ENCODE measurements at places on chromosomes 6 and 20.

GRCh38 chr20:12455148-12455547 lies 537.5 kb downstream of the BTBD3 start:
- DNase-seq, result no peak

DNA sequence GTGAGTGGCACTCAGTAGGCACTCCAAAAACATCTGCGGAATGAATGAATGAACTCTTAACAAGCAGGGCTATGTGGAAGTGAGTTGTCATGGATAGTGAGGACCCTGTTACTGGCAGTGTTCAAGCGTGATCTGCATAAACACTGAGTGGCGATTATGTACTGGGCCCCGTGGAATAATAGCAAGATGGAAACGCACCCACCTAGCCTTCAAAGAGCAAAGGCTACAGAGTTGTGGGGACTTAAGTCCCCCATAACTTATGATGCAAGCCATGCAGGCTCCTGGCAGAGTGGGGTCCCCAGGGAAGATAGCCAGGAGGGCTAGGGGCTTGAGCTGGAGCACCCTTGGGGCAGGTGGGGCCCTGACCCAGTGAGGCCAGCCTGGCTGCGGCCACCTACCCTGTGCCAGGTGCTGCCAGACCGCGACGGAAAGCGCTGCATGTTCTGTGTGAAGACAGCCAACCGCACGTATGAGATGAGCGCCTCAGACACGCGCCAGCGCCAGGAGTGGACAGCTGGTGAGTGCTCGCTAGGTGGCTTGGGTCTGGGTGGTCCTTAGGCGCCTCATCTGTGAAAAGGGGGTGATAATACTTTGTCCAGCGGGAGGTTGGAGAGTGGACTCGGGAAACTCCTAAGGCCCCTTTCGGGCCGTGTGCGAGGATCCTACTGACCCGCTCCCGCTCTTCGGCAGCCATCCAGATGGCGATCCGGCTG lies 20.0 kb downstream of the DEF6 start:
- DNase-seq, result no peak

DNA sequence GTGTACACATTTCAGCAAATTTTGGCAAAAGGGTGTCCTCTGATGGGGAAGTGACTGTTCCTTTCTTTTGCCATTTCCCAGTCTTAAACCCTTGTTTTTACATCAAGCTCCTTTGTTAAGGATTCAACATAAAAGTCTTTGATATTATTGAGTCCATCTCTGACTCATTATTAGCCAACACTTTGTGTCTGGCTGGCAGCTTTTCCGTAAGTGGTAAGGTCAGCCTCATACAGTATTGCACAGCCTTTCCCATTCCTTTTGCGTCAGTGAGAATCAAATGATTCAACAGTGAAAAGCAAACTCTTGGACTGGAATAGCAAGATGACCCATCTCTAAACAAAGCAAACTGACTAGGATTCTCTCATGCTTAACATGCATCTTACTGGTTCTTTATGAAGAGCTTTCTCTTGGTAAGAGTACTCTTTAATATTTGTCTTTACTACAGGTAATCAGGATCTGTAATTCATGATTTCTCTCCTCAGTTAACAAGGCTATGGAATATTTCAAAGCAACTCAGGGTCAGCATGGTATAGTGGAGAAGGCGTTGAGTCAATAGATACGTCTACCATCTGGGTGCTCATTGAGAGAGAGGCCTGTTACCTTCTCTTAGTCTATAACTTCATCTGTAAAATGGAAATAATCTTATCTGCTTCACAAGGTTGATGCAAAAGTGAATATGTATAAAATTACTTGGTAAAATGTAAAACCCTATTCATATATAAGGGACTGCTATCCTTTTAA lies 183.6 kb downstream of the PRL start:
- no peak for DNase-seq

- no peak for DNase-seq
These were observed 9.7 kb downstream of the MAPRE1 start for GRCh38 chr20:32829311-32830005.

DNA sequence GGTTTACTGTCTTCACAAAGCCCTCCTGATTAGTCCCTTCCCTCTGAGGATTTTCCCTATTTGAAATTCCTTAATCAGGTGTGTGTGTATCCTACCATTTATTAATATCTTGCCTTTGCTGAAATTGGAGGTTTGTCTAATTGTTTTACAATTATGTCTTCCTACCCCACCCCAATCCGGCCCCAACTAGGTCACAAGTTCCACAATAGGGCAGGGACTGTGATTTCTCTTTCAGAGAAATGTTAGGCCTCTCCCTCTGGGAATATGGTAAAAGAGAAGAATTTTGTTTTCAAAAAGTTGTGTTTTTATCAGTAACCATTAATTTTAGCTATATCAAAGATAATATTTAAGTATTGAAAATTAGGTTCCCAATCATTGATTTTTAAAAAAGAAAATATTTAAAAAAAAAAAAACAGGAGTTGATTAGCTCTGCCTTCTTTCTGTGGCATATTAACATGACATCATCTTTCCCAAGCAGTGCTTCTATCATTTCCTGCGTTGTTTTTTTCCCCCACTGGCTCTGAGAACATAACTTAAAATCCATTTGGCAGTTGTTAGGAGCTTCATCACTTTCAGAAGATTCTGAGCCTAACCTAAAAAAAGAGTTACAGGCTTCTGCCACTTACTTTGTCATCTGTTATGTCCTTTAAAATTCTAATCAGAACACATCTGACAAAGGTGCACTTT lies 36.1 kb downstream of the BLOC1S5 start:
- DNase-seq, result no peak

DNA sequence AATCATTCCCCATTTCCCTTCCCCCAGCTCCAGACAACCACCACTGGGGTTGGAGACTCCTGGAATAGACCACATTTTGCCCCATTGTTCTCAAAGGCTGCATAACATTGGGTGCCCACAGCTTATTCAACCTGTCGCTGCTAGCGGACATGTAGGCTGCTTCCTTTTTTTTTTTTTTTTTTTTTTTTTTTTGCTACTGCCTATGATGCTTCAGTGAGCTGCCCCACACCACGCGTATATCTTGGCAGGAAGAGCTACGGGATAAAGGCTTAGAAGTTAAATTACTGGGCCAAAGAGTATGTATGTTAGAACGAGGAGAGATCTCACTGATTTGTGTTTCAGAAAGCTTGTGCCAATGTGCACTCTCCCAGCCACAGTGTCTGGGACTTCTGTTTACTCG lies 7.0 kb downstream of the LBP start:
- DNase-seq, result no peak

DNA sequence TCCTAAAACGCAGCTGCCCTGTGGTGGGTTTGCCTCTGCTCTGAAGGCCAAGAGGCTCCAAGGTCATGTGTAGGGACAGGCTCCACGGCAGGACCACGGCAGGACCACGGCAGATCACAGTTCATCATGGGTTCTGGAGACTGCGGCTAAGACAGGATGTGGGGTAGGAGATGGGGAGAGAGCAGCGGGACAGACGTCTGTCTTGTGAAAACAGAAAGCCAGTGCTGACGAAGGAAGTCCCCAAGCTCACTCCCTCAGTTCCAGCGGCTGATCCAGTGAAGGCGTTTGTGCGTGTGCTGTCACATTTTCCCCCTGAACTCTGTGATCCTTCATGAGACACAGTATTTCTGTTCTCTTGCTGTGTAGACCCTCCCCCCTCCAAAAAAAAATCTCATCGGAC lies 67.9 kb upstream of the PTGIS start:
- no peak for DNase-seq

- DNase-seq, result no peak
These were observed 166.4 kb downstream of the ADAT2 start for GRCh38 chr6:143283887-143284645.

- DNase-seq, result no peak
These were observed 21.8 kb upstream of the TMEM170B start for GRCh38 chr6:11515763-11516162.

DNA sequence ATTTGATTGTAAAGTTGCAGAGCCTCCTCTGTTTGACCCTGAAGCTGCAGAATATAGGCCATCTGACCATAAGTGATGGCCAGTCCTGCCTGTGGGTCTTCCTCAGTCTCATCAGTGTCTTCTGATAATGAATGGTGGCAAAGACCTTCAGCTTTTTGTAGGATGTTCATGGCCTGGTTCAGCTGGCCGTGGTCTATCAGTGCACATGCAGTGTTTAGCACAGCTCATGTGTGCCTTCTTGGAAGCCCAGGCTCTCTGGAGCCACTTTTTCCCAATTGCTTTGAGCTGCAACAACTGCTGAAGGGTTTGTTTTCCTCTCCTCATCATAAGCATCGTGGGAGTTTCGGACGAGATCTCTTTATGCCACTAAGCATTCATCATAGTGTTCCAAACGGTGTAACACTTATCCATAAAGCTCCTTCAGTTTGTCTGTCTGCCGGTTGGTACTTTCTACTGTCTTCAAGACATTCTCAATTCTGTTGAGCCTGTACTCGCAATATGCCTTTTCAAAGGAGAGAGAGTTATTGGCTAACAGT lies 70.1 kb upstream of the TULP4 start:
- DNase-seq, result no peak

DNA sequence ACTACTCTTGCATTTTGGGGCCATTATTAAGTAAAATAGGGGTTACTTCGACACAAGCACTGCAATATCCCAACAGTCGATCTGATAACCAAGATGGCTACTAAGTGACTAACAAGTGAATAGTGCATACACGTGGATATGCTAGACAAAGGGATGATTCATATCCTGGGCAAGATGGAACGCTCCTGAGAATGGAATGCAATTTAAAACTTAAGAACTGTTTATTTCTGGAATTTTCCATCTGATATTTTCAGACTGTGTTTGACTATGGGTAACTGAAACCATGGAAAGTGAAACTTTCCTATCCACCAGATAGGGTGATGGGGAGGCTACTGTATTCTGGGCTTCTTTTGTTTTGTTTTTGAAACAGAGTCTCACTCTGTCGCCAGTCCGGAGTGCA lies 66.5 kb downstream of the ILRUN start:
- no peak for DNase-seq

- DNase-seq, result no peak
These were observed 8.3 kb downstream of the PRDM1 start for GRCh38 chr6:106094261-106094963.

GRCh38 chr6:155330922-155331321 lies 16.6 kb upstream of the TFB1M start:
- DNase-seq, result no peak

DNA sequence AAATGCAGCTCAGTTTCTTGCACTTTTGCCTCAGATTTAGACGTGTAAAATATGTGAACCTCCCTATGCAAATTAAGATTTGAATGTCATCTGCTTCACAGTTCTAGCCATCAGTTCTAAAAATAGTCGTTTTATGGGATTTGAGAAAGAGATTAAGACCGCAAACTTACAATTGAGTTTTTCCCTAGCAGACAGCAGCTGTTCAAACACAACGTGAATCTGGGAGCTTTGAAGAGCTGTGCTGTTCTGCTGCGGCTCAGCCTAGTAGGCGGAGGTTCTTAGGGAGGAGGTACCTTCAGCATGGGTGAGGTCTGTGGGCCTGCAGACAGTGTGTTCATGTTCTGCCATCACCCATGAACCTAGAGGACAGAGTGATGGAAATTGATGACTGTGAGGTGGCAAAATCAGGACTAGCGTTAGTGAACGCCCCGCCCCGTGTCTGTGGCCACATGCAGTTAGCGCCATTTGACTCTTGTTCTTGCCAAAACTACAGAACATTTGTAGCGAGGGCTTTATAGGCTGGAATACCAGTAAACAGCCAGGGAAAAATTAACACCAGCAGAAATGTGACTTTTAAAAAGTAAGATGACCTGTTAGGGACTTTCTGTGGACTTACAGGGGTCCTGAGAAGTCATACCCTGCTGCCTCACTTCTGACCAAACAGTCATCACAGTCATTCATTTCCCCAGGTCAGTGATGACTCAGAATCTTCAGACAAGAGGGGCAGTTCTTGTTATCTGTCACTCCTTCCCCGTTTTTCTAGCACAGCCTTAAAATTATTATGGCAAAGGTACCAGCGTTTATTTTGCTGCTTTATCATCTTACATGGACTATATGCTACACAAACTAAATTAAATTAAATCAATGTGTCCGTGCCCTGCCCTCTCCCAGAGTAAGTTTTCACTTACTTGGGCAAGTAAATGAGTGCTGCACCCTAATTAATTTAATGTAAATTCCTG lies 84.3 kb upstream of the TMEM181 start:
- DNase-seq, result no peak

DNA sequence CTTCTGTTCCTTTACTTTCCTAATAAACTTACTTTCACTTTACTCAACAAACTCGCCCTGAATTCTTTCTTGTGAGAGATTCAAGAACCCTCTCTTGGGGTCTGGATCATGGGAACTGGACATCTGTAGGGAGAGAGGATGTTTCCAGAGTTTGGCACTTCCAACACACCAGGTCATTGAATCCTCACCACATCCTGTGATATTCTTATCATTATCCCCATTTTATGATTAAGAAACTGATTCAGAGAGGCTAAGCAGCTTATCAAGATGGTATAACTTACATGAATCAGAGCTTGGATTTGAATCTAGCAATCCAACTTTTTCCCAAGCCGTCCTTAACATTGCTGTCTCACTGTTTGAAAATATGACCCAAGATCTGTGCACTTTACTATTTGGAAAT lies 15.5 kb downstream of the PPIL6 start:
- no peak for DNase-seq

DNA sequence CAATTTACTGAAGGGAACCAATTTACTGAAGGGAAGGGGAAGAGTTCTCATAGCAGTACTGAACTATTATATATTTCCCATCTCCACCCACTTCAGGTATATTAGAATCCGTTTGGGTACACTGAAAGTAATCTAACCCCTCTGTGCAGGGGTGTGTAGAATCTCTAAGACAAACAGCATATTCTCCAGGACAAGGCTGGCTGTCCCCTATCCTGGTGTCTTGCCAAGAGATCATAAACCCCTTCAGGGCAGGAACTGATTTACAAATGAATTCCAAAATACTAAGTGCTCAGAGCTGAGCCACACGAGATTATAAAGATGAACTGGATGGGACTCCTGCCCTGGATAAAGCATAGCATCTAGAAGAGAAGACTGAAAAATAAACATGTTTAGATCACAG lies 9.2 kb downstream of the ASF1A start:
- DNase-seq, result no peak

DNA sequence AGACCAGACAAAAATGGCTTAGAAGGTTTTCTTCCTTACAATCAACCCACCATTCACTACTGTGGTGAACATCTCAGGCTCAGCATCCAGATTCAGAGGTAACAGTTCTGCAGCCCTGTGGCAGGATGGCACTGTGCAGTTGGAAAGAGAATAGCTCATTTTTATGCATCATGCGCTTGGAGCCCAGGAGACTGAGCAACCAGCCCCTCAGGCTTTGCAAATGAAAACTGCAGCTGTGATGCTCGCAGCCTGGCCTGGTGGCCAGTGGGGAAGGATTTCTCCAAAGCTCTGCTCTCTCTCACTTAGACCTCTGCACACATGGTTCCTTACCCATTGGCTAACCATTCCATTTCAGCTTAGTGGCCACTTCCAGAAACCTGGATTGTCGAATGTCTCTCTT lies 45.8 kb downstream of the GABRR2 start:
- no peak for DNase-seq

- DNase-seq, result no peak
These were observed 55.7 kb downstream of the PPP1R14C start for GRCh38 chr6:150198532-150198931.

GRCh38 chr6:94645191-94645590 lies 932.1 kb upstream of the MANEA start:
- DNase-seq, result no peak

GRCh38 chr20:24968278-24968800 lies 19.3 kb downstream of the CST7 start:
- no peak for DNase-seq
